Skeletal muscle tissue (tissue), 5 donors: ENCODE measurements at places on chromosomes 6 and 20. TPM values are rescaled to one million over a fixed set of nuclear protein-coding genes. Genes with fewer than 3 reads are reported as not detected.

Gene PSORS1C1
- total RNA-seq = under 0.01 TPM

Gene PRKN
- 16.7 TPM for total RNA-seq

Gene LY6G6F
- not detected for total RNA-seq

Gene ADTRP
- total RNA-seq = under 0.01 TPM

Gene TBC1D20
- 14.1 TPM for total RNA-seq

Gene TGM2
- total RNA-seq = 7.3 TPM

Gene BPI
- 1.0 TPM for total RNA-seq
